Posterior vena cava (tissue), 2 donors: ENCODE measurements at places on chromosomes 7 and 10. TPM values are rescaled to one million over a fixed set of nuclear protein-coding genes. Genes with fewer than 3 reads are reported as not detected.
A peak's percentile ranks its signal among the peaks of the same experiment; 100 is the strongest.

WNT16 gene
- total RNA-seq = not detected

- peak; percentile 84 for DNase-seq
Measured at GRCh38 chr10:131901181-131901829, 497 bp downstream of the PPP2R2D start.

DNA sequence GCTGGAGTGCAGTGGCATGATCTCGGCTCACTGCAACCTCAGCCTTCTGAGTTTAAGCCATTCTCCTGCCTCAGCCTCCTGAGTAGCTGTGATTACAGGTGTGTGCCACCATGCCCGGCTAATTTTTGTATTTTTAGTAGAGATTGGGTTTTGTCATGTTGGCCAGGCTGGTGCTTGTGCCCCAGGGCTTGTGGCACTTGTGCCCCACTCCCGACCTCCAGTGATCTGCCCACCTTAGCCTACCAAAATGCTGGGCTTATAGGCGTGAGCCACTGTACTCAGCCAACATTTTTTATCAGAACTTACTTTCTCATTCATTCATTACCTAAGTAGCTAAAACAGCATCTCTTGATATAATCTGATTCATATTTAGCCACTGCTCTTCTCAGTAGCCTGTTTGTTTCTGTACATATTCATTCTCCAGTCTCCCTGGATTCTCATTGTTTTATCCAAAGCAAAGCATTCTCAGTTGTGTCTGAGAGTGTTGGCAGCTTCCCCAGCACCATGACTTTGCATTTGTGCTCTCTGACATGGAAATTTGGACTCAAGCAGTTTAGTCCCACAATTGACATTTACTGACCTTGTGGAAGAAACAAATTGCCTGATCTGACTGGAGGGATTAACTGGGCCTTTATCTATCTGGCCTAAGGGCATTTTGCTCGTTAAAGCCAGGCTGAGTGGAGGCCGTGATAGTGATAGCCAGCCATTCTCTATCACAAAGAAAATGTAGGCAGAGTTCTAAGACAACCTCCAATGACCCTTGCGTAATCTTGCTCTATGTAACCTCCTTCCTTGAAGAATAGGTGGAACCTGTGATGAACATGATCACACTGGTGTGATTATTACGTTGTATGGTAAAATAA lies 44.9 kb downstream of the AKR1B15 start:
- DNase-seq = peak; percentile 91

DNA sequence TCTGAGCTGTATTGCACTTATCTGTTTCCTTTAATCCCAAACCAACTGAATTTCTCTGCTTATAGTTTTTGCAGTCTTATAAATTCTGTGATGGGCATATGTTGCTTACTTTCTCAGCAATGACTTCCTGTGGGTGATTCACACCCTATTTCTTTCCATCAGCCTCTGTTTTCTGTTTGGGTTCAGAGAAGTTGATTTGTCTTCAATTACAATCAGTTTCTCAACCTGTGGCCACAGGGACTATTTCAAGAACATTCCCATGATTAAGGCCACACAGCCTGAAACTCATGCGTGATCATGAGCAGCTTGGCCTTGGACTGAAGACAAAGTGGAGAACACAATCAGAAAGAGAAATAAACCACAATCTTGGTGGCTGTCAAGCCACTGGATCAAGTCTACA lies 1174.6 kb upstream of the C7orf33 start:
- no peak for DNase-seq

AFAP1L2 gene
- 7.9 TPM for total RNA-seq

EXOC4 gene
- total RNA-seq = 70.6 TPM

DNA sequence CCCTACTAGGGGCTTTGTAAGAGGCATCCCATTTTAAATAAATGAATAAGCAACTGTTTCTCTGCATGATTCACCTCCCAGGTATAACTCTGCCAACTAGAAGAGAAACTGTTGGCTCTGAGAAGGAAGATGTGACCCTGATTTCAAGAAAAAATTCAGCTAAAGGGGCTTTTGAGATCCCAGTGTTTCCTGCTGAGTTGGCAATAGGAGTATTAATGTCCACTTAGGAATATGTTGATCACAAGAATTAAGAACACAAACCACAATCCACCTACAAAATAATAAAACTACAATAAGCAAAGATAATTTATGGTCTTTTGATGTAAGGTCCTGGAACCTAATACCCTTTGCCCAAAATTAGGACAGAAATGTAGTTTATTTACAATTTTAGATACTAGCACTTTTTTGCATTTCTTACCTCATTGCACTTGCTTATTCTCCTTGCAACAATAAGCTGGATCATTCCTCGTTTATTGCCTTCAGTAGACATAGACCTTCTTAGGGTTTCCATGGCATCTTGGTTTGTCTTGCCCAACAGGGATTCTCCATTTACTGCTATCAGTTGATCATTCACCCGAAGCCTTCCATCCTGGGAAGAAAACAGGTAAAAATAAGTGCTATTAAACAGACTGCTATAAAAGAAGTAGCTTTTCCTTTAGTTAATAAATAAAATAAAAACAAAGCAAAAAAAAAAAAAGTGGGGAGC lies 456.2 kb downstream of the PARD3 start:
- no peak for DNase-seq

GRCh38 chr7:149716007-149716931 lies 57.1 kb downstream of the ZNF467 start:
- peak; percentile 80 for DNase-seq
